Sigmoid colon (tissue), 7 donors: ENCODE measurements at places on chromosomes 11 and 22. TPM values are rescaled to one million over a fixed set of nuclear protein-coding genes. Genes with fewer than 3 reads are reported as not detected.

GRCh38 chr11:11318961-11319360 lies 34.1 kb downstream of the CSNK2A3 start:
- H3K27me3 ChIP-seq, result no peaks in the 10 kb centered on the region
- H3K4me3 ChIP-seq, result no peak overlapping the region

GRCh38 chr22:35480627-35481550 lies 59.7 kb upstream of the RASD2 start:
- H3K27me3 ChIP-seq, result no peaks in the 10 kb centered on the region
- H3K4me1 ChIP-seq, result peaks cover 59% of the 10 kb centered on the region
- H3K27ac ChIP-seq, result peak overlapping the region; percentile 87
- H3K4me3 ChIP-seq, result peak overlapping the region; percentile 10
- H3K36me3 ChIP-seq, result no peaks in the 10 kb centered on the region

GRCh38 chr11:43116071-43116470 lies 195.7 kb upstream of the API5 start:
- DNase-seq, result no peak
- H3K36me3 ChIP-seq, result no peaks in the 10 kb centered on the region
- no peak overlapping the region for H3K27ac ChIP-seq
- no peak overlapping the region for H3K4me3 ChIP-seq
- H3K27me3 ChIP-seq, result no peaks in the 10 kb centered on the region

DNA sequence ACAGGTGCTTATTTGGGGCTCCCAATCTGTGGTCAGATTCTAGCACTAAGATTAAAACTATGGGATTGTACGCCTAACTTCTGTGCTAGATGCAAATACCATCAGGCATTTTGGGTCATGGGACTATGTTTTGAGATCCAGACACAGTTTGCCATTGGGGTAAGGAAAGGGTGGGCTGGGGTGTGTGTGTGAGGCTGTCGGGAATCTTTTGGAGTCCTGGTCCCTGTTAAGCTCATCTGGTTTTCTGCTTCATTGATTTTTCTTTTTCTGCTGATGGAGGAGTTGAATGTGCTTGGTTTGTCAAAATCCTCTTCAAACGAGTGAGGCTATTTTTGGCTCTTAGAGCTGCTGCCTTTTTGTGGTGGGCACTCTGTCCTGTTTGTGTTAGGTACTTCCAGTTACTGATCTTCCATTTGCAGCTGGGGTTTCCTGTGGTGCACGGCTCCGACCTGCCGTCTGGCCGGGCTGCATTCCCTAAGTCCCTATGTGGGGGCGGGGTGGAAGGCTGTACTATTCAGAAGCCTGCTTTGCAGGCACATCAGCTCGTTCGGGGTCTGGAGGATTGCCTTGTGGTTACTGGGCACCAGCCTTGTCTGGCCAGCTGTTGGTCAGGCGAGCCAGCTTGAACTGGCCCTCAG lies 2.9 kb downstream of the BCR start:
- peak overlapping the region; percentile 86 for H3K27ac ChIP-seq
- H3K4me1 ChIP-seq, result no peaks in the 10 kb centered on the region
- no peaks in the 10 kb centered on the region for H3K27me3 ChIP-seq

GRCh38 chr11:33723238-33723881 lies 12.9 kb downstream of the CD59 start:
- peaks cover 8% of the 10 kb centered on the region for H3K36me3 ChIP-seq
- DNase-seq, result no peak
- H3K27ac ChIP-seq, result peak overlapping the region; percentile 80
- no peak overlapping the region for H3K4me3 ChIP-seq
- H3K27me3 ChIP-seq, result no peaks in the 10 kb centered on the region
- H3K4me1 ChIP-seq, result peaks cover 47% of the 10 kb centered on the region

- no peak for DNase-seq
- no peak overlapping the region for H3K27ac ChIP-seq
- H3K4me1 ChIP-seq, result no peaks in the 10 kb centered on the region
- H3K27me3 ChIP-seq, result no peaks in the 10 kb centered on the region
- H3K4me3 ChIP-seq, result no peak overlapping the region
Measured at GRCh38 chr22:50319503-50319951, 7.3 kb downstream of the DENND6B start.

GRCh38 chr11:12110714-12111548 lies 541 bp downstream of the MICAL2 start:
- H3K36me3 ChIP-seq, result no peaks in the 10 kb centered on the region
- peak overlapping the region; percentile 77 for H3K4me3 ChIP-seq
- peaks cover 34% of the 10 kb centered on the region for H3K4me1 ChIP-seq
- peak; percentile 76 for DNase-seq
- H3K27ac ChIP-seq, result peak overlapping the region; percentile 92

GRCh38 chr11:63623513-63624140 lies 9.4 kb upstream of the PLAAT3 start:
- no peaks in the 10 kb centered on the region for H3K4me1 ChIP-seq
- no peak for DNase-seq
- no peak overlapping the region for H3K4me3 ChIP-seq
- H3K27me3 ChIP-seq, result no peaks in the 10 kb centered on the region
- H3K36me3 ChIP-seq, result no peaks in the 10 kb centered on the region

GRCh38 chr11:125441648-125442410 lies 54.2 kb downstream of the FEZ1 start:
- no peak overlapping the region for H3K27ac ChIP-seq
- peaks cover 6% of the 10 kb centered on the region for H3K36me3 ChIP-seq
- peak; percentile 24 for DNase-seq
- no peak overlapping the region for H3K4me3 ChIP-seq
- H3K4me1 ChIP-seq, result no peaks in the 10 kb centered on the region
- H3K27me3 ChIP-seq, result no peaks in the 10 kb centered on the region

DNA sequence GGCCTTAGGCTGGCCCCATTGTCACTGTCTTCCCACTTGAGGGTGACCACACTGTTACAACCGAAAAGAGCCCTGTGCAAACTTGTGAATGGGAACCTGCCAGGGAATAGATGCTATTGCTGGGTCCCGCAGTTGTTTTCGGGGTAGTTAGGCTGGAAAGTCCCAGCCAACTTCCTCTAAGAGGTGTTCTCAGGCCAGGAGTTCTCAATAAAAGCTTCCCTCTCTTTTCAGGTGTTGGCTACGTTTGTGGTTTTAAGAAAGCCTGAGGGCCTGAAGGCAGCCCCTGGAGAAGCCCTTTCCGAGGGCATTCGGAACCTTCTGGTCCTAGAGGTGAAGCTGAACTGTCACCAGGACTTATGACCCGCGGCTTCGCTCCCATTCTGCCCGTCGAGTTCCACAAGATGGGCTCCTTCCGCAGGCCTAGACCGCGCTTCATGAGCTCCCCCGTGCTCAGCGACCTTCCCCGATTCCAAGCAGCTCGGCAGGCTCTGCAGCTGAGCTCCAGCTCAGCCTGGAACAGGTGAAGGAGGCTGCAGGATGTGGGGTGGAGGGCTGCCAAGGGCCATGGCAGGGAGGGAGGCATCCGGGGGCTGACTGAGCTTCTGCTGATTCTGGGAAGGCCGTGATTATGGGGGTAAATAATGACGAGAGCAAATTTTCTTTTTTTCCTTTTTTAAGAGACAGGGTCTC lies 104.8 kb downstream of the PRR5L start:
- DNase-seq, result no peak
- H3K27me3 ChIP-seq, result no peaks in the 10 kb centered on the region
- no peaks in the 10 kb centered on the region for H3K36me3 ChIP-seq
- H3K4me3 ChIP-seq, result no peak overlapping the region
- no peaks in the 10 kb centered on the region for H3K4me1 ChIP-seq

GRCh38 chr11:279966-280705 lies 1.9 kb downstream of the NLRP6 start:
- H3K4me1 ChIP-seq, result no peaks in the 10 kb centered on the region
- H3K36me3 ChIP-seq, result no peaks in the 10 kb centered on the region
- peaks cover 76% of the 10 kb centered on the region for H3K27me3 ChIP-seq
- DNase-seq, result peak; percentile 63
- H3K4me3 ChIP-seq, result peak overlapping the region; percentile 7
- no peak overlapping the region for H3K27ac ChIP-seq

- no peaks in the 10 kb centered on the region for H3K36me3 ChIP-seq
- peak overlapping the region; percentile 78 for H3K27ac ChIP-seq
- DNase-seq, result no peak
Measured at GRCh38 chr22:44023404-44024287, 456 bp upstream of the PARVB start.

DNA sequence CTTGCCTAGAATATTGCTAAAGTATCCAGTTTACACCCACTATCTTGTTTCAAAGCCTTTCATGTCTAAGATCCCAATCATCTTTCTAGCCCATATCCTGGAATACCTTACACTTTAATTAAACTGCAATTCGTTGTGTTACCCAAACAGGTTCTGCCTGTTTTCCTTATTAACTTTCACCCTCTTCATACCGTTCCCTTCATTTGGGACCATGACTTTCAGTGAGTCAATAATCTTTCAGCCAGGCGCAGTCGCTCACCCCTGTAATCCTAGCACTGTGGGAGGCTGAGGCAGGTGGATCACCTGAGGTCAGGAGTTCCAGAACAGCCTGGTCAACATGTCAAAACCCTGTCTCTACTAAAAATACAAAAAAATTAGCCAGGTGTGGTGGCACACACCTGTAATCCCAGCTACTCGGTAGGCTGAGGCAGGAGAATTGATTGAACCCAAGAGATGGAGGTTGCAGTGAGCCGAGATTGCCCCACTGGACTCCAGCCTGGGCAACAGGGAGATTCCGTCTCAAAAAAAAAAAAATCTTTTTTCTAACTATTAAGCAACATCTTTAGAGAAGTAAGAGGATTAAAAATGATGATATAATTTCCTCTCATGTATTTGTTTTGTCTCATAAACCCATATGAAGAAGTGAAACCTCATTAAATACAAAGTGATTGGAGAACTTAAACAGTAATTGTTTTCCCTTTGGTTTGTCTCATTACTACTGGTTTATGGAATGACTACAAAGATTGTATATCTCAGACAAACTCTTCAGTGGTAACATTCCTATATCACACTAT lies 20.7 kb downstream of the DMC1 start:
- H3K4me1 ChIP-seq, result no peaks in the 10 kb centered on the region
- H3K4me3 ChIP-seq, result no peak overlapping the region
- no peak for DNase-seq
- H3K36me3 ChIP-seq, result no peaks in the 10 kb centered on the region
- H3K27ac ChIP-seq, result no peak overlapping the region

DNA sequence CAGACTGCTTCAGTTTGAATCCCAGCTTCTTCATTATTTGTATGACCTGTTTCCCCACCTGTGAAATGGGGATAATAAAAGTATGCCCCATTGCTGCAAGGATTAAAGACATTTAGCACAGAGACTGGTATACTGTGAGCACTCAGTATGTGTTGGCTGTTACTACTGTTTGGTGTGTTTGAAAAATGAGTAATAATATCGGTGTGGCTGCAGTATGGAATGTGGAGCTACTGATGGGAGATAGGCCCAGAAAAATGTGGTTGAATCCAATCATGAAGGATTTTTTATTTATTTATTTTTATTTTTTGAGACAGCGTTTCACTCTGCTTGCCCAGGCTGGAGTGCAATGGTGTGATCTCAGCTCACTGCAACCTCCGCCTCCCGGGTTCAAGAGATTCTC lies 9.1 kb upstream of the C1QTNF4 start:
- H3K27ac ChIP-seq, result no peak overlapping the region
- DNase-seq, result no peak
- H3K4me3 ChIP-seq, result no peak overlapping the region
- H3K36me3 ChIP-seq, result no peaks in the 10 kb centered on the region
- peaks cover 10% of the 10 kb centered on the region for H3K4me1 ChIP-seq
- H3K27me3 ChIP-seq, result no peaks in the 10 kb centered on the region

DNA sequence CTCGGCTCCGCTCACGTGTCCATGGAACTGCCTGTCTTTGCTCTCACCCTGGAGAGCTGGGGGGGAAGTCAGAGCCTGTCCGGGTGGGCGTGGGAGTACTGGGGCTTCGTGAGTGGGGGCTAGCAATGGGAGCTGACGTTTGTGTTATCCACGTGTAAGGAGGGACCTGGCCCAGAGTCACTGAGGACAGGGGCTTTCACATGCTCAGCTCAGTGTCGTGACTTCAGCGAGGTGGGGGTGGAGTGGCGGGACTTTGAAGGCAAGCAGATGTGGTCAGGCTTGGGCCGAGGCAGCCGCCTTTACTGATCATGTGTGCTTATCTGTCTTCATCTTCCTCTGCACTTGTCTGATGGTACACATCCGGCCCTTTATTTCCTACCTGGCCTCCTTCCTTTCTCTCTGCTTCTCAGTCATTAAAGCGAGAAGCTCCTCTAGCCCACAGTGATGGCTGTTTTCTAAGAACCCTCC lies 113.1 kb upstream of the NNMT start:
- H3K36me3 ChIP-seq, result peaks cover 16% of the 10 kb centered on the region
- peaks cover 74% of the 10 kb centered on the region for H3K4me1 ChIP-seq
- DNase-seq, result peak; percentile 93
- H3K27me3 ChIP-seq, result no peaks in the 10 kb centered on the region
- peak overlapping the region; percentile 96 for H3K27ac ChIP-seq

GRCh38 chr11:70527429-70528045 lies 129.2 kb downstream of the CTTN start:
- DNase-seq, result no peak
- no peak overlapping the region for H3K27ac ChIP-seq
- H3K36me3 ChIP-seq, result no peaks in the 10 kb centered on the region

DNA sequence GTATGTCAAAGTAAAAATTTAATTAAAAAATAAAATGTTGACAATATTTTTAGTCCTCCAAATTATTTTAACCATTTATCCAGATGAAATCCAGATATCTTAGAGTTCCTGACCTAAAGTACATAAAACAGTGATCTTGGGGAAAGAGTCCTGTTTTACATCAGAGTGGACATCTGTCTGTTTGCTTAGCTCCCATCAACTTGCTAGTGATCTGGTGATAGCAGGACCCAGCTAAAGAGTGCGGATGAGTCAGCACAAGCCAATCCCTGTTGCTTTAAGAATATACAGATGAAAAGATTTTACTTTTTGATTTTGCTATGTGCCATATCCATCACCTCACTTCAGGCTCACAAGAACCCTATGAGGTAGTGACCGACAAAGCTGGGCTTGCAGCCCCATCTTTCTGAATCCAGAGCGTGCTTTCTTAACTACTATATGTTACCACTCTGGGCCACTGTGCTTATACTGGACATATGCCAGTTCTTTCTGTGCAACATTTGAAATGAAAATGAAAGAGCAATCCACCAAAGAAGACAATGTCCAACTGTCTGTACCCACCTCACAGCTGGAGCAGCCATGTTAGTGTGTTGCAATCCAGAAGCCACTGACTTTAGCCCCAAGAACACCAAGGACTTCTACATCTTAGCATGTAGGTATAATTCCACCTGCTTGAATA lies 167.6 kb upstream of the SESN3 start:
- no peaks in the 10 kb centered on the region for H3K4me1 ChIP-seq
- H3K27ac ChIP-seq, result no peak overlapping the region
- no peaks in the 10 kb centered on the region for H3K36me3 ChIP-seq
- H3K27me3 ChIP-seq, result no peaks in the 10 kb centered on the region
- H3K4me3 ChIP-seq, result no peak overlapping the region

GRCh38 chr11:102254047-102254446 lies 63.2 kb upstream of the BIRC3 start:
- H3K4me3 ChIP-seq, result no peak overlapping the region
- no peaks in the 10 kb centered on the region for H3K27me3 ChIP-seq
- no peak overlapping the region for H3K27ac ChIP-seq
- no peaks in the 10 kb centered on the region for H3K4me1 ChIP-seq
- no peak for DNase-seq

GRCh38 chr22:41350087-41350486 lies 31.7 kb upstream of the TEF start:
- DNase-seq, result no peak
- H3K27ac ChIP-seq, result no peak overlapping the region
- H3K27me3 ChIP-seq, result no peaks in the 10 kb centered on the region
- peaks cover 46% of the 10 kb centered on the region for H3K36me3 ChIP-seq
- H3K4me1 ChIP-seq, result no peaks in the 10 kb centered on the region
- H3K4me3 ChIP-seq, result no peak overlapping the region

- H3K36me3 ChIP-seq, result no peaks in the 10 kb centered on the region
- no peak overlapping the region for H3K4me3 ChIP-seq
- H3K4me1 ChIP-seq, result no peaks in the 10 kb centered on the region
- DNase-seq, result no peak
- H3K27me3 ChIP-seq, result no peaks in the 10 kb centered on the region
Measured at GRCh38 chr11:92050305-92050704, 174.3 kb upstream of the FAT3 start.

CHRNA10 gene
- 0.60 TPM for polyA plus RNA-seq

JAML gene
- polyA plus RNA-seq, result 16.5 TPM

TNNT3 gene
- 1.2 TPM for polyA plus RNA-seq

SMIM35 gene
- polyA plus RNA-seq, result 0.28 TPM
